ENCODE measurements at places on chromosomes 11 and 22.
A peak's percentile ranks its signal among the peaks of the same experiment; 100 is the strongest.

- no peak for DNase-seq
These were observed 24.4 kb downstream of the ADAMTS8 start for GRCh38 chr11:130403967-130404366.

DNA sequence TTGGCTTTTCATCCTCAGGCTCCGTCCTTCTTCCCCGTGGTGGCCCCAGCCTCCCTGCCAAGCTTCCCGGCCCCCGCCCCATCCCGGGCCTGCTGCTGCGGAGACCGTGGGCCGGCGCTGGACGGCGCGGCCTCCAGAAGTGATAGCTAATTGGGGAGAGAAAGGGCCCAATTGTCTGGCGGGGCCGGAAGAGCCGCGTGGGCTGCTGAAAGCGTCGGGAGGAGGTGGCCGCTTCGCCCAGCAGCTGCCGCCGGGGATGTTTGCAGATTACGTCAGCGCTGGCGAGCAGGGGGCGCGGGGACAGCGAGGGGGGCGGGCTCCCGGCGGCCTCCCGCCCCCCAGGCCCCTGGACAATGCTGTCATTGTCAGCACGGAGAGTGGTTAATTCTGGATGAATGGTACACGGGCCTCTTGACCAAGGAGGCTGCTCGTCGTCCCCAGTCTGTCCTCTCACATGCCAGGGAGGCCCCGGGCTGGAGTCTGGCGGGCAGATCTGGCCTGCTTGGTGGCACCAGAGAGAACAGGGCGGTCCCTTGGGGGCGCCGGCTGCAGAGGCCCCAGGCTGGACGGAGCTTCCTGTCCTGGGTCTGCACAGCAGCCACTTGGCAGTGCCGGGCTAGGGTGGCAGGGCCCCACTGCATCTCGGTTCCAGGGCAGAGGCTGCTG is 1.6 kb downstream of the SMIM38 start:
- no peak for DNase-seq

DNA sequence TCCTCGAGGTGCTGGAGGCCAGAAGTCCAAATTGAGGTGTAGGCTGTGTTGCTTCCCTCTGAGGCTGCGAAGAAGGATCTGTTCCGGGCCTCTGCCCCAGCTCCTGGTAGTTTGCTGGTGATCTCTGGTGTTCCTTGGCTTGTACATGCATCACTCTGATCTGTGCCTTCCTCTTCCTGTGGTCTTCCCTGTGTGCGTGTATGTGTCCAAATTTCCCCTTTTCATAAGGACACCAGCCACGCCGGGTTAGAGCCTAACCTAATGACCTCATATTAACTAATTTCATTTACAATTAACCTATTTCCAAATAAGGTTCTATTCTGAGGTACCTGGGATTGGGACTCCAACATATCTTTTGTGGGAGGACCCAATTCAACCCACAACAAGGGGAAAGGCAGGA is 21.5 kb downstream of the RIBC2 start:
- no peak for DNase-seq

GRCh38 chr22:41367039-41367679 is 14.6 kb upstream of the TEF start:
- DNase-seq, result no peak

DNA sequence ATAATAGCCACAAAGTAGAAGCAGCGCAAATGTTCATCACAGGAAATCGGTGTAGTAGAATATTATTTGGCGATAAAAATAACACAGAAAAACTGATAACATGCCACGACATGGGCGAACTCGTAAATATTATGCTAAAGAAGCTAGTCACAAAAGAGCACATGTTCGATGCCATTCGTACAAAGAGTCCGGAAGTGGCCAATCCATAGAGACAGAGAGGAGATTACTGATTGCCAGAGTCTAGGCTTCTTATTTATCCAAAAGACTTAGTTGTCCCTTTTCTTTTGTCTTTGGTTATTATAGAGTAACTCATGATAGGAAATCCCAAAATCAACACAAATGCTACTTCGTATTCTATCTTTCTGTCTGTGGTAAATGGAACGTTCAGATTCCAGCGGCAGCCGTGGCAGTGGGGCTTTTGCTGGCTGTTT is 56.5 kb downstream of the MED15 start:
- DNase-seq, result no peak

DNA sequence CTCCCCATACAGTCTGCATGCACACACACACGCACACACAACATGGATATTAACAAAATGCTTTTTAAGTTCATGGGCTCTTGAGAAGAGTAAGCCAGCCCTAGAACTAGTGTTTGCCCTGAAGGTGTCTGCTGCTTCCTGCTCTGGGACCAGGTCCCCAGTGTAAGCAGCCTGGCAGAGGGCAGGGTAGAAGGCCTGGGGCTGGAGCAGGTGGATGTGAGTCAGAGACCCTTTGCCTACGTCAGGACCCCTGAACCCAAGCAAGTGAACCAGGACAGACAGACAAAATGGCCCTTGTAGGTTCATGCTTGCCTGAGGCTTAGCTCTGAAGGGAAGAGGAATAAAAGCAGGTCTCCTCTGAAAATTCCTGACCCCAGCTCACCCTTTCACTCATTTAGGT is 357.9 kb downstream of the TBC1D22A start:
- DNase-seq, result no peak

- DNase-seq, result no peak
These were observed 133.7 kb downstream of the SNX19 start for GRCh38 chr11:130782361-130783222.

GRCh38 chr11:74090701-74091100 is 80.1 kb downstream of the C2CD3 start:
- no peak for DNase-seq

GRCh38 chr11:61812736-61813411 is 3.9 kb downstream of the FADS1 start:
- no peak for DNase-seq

GRCh38 chr11:70494559-70495350 is 96.4 kb downstream of the CTTN start:
- DNase-seq, result no peak

- DNase-seq, result no peak
These were observed 38.1 kb upstream of the TSKU start for GRCh38 chr11:76745044-76745376.

DNA sequence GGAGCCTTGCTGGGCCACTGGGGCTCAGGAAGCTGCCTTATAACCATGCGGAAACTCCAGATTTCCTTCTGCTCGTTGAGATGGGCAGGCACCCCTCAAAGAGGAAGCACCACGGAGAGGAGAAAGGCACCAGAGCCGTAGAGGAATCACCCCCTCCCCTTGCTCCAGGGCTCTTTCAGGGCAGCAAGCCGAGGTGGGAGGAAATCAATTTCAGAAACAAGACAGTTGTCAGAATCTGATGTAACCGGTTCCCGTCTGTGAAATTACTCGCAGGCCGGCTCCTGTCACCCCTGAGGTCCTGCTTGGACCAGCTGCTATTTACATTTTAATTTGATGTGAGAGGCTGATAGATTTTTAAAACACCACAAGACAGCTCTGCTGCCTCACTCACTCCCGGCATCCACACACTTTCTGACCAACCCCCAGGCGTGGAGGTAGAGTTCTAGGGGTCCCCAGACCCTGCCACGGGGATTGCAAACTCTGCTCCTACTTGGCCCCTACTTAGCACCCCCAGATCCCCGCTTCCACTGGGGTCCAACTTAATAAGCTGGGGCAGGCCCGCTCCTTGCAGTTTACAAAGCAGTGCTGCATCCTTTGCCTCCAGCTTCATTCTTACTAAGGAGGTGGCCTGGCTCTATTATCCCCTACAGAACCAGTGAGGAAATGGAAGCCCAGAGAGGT is 162.5 kb downstream of the CEP164 start:
- no peak for DNase-seq

- no peak for DNase-seq
These were observed 39.7 kb upstream of the ACCSL start for GRCh38 chr11:44008088-44008501.

- DNase-seq, result peak; percentile 63
These were observed 3.8 kb downstream of the APOL3 start for GRCh38 chr22:36156515-36157419.

GRCh38 chr11:47359586-47359985 is 7.1 kb upstream of the MYBPC3 start:
- no peak for DNase-seq

DNA sequence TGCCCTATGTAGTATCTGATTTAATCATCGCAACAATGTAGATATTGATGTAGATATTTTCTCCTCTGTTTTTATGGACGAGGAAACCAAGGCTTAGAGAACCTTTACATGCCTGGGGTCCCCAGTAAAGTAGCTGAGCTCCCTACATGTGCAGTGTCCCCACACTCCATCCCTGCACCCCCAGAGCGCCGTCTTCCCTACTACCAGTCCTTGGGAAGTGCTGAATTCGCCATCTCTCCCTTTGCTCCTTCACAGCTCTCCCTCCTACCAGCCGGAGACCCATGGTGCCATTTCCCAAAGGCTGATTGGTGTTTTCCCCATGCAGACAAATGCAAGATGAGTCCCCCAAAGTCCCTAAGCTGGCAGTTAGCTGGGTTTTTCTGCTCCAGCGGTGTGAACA is 86.0 kb downstream of the CEP164 start:
- no peak for DNase-seq

DNA sequence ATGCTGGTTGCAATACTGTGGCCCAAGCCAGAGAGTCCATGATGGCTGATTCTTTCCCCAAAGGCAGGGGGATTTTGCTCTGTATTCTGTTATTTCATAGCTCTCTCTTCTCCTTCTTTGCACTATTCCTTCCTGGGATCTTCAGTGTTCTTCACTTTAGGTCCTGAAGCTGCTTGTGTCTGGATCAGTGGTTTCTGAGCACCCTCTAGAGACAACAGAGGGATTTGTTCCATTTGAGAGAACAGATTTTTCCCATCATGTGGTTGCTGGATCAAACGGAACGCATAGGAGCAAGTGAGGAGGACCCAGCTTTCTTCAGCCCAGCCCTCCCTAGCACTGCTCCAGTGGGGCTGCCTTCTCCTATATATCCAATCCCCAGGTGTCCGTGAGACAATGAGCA is 68.7 kb upstream of the SYN3 start:
- no peak for DNase-seq

DNA sequence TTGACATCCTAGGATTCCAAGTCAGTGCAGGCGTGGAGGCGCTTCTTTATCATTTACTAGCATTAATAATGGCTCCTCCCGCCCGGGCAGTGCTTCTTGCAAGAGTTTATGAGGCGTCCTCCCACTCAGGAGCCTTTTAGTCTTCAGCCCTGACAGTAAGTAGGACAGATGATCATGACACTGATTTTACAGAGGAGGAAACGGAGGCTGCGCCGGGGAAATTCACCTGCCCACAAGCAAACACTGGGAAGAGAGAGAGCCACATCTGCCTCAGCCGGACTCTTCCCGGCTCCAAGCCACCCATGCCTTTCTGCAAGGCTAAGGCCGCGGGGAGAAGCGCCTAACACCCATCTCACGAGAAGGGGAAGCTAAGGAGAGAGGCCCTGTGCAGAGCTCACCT is 35.9 kb downstream of the KIAA0930 start:
- DNase-seq, result no peak

DNA sequence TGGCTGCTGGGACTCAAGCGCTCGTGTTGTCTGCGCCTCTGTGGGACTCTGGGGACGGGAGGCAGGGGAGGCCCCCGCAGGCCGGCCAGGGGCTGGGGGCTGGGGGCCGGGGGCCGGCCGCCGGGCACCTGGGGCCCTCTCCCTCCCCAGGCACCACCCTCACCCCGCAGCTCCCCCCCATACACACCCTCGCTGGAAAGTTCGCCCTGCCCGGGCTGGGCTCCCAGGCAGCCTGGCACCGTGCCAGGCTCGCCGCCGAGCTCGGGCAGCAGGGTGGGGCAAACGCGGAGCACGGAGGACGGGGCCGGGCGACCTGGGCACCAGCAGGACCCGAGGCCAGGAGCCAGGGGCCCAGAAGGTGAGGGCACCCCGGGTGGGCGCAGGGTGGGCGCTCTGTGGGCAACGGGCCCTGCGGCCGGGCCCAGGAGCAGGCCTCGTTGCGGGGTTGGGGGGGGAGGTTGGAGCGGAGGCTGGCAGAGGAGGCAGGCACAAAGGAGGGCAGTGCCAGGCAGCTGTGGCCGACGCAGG is 76.7 kb upstream of the WNT7B start:
- DNase-seq, result peak; percentile 75

DNA sequence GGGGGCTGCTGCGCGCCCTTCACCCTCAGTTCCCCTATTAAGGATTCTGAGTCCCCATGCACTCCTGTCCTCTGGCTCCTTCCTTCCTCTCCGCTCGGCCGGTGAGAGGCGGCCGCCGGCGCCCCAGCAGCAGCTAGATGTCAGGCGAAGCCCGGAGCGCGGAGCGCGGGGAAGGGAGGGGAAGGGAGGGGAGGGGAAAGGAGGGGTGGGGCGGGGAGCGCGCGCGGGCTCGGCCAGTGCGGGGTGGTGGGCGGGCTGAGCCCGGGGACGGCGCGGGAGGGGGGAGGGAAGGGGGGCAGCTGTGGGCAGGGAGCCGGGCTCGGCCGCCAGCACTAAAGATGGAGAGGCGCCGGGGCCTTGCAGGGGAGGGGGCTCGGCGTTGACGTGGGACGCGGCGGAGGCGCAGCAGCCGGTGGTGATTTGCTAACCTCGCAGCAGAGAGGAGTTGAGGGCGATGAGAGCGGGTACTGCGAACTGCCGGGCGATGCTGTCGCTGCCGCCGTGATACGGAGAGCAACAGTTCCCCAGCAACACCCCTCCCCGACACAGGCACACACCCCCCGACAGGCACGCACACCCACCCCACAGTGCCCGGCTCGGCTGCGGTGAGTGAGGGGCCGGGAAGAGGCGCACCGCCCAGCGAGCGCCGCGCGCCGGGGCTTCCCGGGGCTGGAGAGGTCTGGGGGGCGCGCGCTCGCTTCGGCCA is at the start of gene ZBTB16:
TSS of gene ZBTB16 (plus strand) at position 434 of the 706 bp plus-strand sequence. CDS start 3,590 bp downstream, outside the sequence.
- DNase-seq, result peak; percentile 79

DNA sequence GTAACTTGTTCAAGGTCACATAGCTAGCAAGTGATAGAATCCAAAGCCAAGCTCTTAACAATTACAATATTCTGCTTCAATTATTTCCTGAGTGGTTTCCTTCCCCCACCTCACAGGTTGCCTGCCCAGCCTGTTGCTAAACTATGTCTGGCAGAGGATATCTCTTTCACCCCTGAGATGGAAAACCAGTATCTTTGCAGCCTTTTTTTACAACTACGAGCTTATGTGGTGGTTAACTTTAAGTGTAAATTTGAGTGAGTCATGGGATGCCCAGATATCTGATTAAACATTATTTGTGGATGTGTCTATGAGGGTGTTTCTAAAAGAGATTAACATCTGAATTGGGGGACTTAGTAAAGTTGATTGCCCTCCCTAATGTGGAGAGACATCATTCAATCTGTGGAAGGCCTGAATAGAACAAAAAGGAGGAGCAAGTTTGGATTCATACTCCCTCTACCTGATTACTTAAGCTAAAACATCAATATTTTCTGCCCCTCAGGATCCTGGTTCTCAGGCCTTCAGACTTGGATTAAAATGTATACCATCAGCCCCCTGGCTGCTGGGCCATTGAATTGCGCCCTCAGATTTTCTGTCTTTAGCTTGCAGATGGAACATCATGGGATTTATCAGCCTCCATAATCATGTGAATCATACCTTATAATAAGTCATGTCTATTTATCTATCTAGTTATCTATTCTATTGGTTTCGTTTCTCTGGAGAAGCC is 911.9 kb downstream of the METTL15 start:
- no peak for DNase-seq

GRCh38 chr22:50400406-50400805 is 57.3 kb downstream of the PPP6R2 start:
- DNase-seq, result no peak

GRCh38 chr22:24485170-24485569 is 10.0 kb upstream of the UPB1 start:
- DNase-seq, result no peak

- DNase-seq, result no peak
These were observed 154.2 kb upstream of the TTC12 start for GRCh38 chr11:113159988-113160807.
